ENCODE measurements at places on chromosomes 12 and 14.

DNA sequence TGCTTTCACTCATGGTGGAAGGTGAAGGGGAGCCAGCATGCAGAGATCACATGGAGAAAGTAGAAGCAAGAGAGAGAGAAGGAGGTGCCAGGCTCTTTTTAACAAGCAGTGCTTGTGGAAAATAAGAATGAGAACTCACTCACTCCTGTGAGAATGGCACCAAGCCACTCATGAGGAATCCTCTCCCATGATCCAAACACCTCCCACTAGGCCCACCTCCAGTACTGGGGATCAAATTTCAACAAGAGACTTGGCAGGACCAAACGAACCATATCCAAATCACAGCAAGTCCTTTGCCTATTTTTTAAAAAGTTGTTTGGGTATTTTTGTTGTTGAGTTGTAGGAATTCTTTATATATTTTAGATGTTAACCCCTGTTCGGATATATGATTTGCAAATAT is 245.9 kb upstream of the ARID2 start:
- DNase-seq, result no peak

- DNase-seq, result no peak
Observed at GRCh38 chr14:58919217-58919616, 269.2 kb upstream of the DAAM1 start.

- no peak for DNase-seq
Observed at GRCh38 chr12:19962192-19962591, 406.1 kb upstream of the PDE3A start.

DNA sequence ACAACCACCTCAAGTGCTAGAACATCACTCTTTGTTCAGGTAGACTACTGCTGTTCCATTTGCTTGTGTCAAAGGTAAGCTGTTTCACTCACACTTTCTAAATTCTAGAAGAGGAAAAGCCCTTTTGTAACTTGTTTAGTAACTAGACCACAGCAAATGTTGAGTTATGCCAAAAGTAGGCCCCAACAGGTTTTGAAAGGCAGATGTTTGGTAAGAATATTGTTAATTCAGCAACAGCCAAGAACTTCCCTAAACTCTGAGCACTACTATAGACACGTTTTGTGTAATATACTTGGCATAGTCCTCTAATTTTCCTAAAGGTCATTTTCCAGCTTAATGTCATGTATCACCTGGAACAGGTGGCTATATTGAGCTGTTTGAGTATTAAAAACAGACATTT is 79.0 kb downstream of the DCAF5 start:
- DNase-seq, result no peak

- no peak for DNase-seq
Observed at GRCh38 chr14:94663965-94664704, 51.9 kb downstream of the SERPINA3 start.

GRCh38 chr12:62621101-62621638 is 154.5 kb downstream of the MON2 start:
- DNase-seq, result no peak

DNA sequence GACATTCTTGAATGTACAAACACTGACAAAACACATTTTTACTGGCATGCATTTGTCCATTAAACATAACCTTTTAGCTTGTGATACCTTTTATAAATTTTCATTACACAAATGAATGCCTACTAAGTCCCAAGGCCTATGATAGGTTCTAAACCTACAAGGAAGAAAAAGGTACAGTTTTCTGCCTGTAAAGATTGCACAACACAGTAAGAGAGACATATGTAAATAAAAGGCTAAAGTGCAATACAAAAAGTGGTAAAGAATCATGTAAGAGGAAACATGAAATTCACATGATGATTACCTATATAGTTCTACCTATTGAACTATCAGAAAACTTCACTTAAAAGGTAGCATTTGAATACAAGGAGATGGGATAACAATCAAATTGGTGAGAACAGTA is 14.6 kb upstream of the ARID4A start:
- no peak for DNase-seq

GRCh38 chr12:39386335-39386734 is 56.6 kb downstream of the KIF21A start:
- DNase-seq, result no peak

GRCh38 chr14:84622357-84622756 is 907.6 kb upstream of the FLRT2 start:
- no peak for DNase-seq

DNA sequence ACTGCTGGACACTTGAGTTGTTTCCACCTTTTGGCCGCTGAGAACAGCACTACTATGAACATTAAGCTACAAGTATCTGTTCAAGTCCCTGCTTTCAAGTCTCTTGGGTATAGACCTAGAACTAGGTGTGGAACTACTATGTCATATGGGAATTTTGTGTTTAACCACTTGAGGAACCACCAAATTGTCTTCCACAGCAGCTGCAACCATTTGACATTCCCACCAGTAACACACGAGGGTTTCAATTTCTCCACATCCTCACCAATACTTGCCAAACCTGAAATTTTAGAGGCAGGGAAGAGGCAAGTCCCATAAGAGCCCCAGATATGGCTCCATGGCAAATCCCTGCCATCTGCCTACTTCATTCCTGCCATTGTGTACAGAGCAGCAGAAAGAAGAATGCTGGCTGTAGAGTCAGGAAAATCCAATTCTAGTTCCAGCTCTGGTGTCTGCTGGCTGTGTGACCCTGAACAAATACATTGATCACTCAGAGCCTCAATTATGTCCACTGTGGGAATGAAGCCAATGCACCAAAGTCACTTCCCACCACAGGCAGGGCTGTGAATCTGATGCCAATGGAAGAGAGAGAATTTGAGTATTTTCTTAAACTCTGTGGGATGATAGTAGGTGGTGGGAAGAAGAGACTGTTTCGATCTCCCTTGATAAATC is 17.8 kb downstream of the PITPNM2 start:
- no peak for DNase-seq

GRCh38 chr14:64137657-64138290 is 156.4 kb downstream of the ESR2 start:
- no peak for DNase-seq

DNA sequence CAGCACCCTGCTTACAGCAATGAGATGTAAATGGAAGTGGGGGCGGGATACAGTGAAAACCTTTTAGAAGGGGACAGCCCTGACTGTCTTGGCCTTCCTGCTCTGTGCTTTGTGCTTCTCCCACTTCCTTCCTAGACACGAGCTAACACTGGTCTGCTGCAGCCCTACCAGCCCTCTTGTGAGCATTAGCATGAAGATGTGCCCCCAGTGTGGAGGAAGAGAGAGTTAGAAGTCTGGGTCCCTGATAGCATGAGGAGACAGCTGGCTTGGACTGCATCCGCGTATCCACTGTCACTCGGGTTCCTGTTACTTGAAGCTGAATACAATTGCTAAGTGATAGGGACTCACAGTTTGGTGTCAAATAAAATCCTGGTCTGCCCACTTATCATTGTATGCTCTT is 248.1 kb upstream of the SOX5 start:
- DNase-seq, result no peak

- DNase-seq, result no peak
Observed at GRCh38 chr12:32305163-32305562, 94.2 kb upstream of the FGD4 start.

DNA sequence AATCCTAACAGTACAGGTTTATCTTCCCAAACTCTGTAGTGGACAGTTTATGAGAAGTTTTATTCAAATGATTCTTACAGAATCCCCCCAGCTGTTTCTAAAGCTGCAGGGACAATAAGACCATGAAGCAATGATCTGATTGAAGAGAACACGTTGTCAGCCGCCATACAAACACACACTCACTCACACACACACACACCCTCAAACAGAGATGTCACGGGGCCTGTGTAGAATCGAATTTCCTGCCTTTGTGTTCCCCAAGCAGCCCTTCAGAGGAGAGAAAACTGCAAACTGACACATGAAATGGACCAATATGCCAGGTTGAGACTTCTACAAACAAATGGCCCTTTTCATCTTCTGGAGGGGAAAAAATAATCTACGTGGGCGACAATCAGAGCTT is 80.5 kb upstream of the TBX3 start:
- DNase-seq, result no peak

- DNase-seq, result no peak
Observed at GRCh38 chr12:21542403-21542802, 16.3 kb downstream of the SPX start.

DNA sequence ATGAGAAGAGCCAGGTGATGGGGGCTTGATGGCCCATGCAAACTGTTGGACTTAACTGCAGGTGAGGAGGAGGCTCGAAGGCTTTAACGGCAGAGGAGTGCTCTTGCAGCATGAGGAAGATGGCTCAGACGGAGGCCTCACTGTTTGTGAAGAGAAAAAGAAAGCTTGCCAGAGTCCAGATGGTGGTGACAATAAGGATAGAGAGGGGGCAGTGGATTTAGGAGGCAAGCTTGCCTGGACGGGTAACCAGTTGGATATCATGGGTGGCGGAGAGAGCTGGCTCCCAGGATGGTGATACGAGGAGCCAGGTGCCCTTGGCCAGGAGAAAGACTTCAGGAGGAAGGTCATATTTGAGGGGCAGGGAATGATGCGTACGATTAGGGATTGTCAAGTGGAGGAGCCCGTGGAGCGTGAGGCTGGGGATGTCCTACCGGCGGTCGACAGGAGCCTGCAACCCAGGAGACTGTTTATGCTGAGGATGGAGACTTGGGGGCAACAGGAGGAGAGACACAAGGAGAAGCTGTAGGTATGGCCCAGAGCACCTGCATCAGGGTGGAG is 71.8 kb downstream of the CACNA1C start:
- DNase-seq, result no peak

DNA sequence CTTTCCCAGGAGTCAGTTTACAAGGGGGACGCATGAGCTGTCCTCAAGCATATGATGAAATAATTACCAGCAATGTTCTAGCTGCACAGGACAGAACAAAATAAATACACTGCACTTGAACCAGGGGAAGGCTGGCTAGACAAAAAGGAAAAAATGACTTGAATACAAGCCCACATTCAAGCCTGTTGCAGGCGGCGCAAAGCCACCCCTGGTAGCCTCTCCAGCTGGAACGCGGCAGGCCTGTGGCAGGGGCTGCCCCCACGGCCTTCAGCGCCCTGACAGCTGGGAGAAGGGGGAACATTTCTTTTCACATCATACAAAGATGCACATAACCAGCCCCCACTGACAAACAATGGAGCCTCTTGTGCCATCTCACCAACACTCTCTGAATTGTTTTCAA is 57.1 kb downstream of the TRAFD1 start:
- DNase-seq, result peak; percentile 90

DNA sequence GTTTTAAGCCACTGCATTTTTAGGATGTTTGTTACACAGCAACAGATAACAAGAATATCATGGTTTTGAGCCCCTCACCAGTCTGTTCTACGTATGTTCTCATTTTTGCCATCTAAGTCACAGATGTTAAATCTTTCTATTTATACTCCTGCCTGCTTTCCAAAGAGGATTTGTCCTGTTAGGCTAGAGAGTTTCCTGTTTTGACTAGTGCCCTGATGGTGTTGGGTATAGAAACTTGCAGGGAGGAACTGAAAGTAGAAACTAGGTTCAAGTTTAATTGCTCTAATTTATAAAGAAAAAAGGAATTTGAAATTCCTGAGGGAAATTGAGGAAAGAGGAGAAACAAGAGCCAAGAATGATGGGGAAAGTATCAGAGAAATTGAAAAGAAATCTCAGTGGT is 74.4 kb upstream of the COCH start:
- DNase-seq, result no peak

- DNase-seq, result no peak
Observed at GRCh38 chr12:52022841-52023181, 16.1 kb downstream of the TAMALIN start.

GRCh38 chr14:104076743-104077142 is 8.8 kb upstream of the ASPG start:
- no peak for DNase-seq

- DNase-seq, result no peak
Observed at GRCh38 chr12:11941606-11942337, 129.0 kb upstream of the BCL2L14 start.

GRCh38 chr12:46752396-46752795 is 73.4 kb downstream of the SLC38A4 start:
- no peak for DNase-seq

DNA sequence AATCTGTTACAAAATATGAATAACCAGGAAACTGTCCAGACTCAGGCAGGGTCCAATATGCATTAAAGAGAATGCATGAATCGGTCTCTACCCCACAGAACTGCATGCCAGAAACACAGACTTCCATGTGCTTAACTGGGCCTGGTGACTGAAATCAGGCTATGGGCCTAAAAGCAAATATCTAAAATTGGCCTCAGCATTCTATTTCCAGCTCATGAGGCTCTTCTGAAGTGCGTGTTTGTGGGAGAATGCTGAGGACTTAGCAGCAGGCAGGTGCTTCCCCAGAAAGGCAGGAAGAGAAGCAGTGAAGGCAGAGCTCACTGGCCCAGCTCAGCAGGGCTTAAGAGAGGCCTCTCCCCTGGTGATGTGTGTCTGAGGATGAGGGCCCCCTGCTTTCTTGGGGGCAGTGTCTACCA is 48.5 kb downstream of the ADGRD1 start:
- no peak for DNase-seq

DNA sequence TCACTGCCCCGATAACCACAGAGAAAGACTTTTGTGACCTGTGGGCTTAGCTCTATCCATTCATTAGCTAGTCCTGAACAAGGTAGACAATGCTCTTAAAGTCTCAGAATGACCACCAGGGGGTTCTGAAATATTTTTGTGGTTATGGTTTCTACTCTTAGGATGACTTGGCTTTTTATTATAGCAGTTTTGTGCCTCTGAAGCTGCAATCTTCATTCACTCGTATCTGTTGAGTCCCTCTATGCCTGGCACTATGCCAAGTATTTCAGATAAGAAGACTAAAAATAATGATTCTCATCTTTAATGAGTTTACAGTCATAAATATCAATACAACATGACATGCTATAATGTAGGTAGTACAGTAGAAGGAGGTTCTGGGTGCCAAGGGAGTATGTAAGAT is 130.8 kb upstream of the TRHDE start:
- no peak for DNase-seq

GRCh38 chr14:103697603-103698379 is 17.5 kb downstream of the XRCC3 start:
- DNase-seq, result no peak

DNA sequence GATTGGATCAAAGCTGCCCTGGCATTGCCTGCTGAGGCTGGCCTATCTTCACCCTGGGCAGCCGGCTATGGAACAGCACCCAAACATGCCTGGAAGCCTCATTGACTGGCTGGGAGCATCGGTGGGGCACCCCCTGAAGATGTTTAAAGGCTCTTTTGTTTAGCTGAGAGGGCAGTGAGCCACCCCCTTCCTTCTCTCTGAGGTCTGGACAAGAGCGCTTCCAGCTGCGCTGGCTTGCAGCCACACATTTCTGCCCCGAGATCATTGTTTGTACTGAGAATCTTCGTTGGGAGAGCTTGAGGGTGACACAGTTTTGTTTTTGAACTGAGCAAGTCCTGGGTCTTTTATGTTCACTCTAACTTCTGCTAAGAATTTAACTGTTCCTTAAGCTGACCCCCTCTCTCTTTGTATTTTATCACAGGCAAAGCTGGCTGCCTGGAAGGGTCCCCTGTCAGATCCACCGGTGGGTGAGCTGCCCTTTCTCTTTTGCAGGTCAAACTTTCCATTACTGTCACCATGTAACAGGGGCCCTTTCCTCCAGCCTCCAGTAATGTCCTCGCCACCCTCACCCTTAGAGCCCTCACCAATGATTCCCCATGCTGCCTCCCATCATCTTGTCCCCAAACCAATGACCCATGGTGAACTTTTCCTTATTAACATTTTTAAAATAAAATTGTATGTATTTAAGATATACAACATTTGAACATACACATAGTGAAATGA is 212.2 kb downstream of the KIF26A start:
- DNase-seq, result peak; percentile 46
